ENCODE measurements at places on chromosomes 11 and 22.

- no peak for DNase-seq
These were observed 35.7 kb downstream of the LRRC32 start for GRCh38 chr11:76634886-76635285.

- DNase-seq, result no peak
These were observed 14.2 kb upstream of the APOBEC3A start for GRCh38 chr22:38943201-38943600.

DNA sequence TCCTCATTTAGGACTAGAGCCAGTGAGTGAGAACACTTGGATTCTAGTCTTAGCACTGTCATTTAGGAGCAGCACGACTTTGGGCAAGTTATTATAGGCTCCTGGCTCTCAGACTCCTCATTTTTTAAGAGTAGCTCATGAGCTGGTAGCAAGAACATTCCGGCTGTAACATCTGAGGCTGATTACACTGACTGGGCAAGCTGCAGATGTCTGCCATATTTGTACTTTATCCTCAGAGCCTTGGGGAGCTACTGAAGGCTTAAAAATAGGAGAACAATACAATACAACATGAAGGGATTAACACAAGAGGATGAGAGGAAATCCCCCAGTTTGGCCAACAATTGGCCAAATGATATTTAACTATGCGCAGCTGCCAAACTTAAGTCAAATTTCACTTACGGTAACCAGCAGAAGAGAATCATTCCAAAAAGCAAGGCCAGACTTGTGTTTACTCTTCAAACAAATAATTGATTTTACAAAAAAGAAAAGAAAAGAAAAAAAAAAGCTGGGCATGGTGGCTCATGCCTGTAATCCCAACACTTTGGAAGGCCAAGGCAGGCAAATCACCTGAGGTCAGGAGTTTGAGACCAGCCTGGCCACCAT is 113.1 kb upstream of the ARHGAP42 start:
- DNase-seq, result peak; percentile 17

DNA sequence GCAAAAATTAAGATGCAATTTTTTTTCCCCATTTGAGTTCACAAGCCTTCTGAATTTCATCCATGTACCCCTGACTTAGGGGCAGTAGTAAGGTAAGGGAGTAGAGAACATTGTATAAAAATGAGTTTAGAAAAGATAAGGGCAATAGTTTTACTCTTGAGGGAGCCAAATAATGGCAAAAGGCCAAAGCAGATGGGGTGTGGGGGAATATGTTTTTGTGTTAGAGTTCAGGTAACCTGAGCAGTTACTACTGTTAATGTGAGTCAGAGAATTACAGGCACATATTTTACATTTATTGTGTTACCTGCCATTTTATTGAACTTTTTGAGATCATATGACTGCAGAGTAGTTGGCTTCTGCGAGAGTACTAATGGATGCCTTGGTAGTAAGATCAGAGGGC is 3.1 kb downstream of the EED start:
- DNase-seq, result no peak

- DNase-seq, result peak; percentile 41
These were observed 47.1 kb downstream of the ADM start for GRCh38 chr11:10351765-10352641.

DNA sequence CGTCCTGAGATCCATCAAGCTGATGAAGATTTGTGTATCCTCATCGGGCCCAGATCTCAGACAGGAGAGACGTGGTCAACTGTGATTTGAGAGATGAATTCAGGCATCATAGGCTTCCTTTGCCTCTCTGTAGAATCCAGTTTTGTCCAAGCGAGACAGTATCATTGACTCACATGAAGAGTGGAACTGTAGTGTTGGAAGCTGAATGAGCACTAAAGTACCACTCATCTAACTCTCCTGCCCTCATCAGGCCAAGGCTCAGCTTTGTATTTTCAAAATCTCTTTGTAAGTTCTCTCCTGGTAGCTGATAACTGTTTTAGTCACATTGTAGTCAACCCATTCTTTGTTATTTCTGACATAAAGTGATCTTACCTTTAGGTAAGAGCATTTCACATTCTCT is 85.1 kb downstream of the KIRREL3 start:
- no peak for DNase-seq

DNA sequence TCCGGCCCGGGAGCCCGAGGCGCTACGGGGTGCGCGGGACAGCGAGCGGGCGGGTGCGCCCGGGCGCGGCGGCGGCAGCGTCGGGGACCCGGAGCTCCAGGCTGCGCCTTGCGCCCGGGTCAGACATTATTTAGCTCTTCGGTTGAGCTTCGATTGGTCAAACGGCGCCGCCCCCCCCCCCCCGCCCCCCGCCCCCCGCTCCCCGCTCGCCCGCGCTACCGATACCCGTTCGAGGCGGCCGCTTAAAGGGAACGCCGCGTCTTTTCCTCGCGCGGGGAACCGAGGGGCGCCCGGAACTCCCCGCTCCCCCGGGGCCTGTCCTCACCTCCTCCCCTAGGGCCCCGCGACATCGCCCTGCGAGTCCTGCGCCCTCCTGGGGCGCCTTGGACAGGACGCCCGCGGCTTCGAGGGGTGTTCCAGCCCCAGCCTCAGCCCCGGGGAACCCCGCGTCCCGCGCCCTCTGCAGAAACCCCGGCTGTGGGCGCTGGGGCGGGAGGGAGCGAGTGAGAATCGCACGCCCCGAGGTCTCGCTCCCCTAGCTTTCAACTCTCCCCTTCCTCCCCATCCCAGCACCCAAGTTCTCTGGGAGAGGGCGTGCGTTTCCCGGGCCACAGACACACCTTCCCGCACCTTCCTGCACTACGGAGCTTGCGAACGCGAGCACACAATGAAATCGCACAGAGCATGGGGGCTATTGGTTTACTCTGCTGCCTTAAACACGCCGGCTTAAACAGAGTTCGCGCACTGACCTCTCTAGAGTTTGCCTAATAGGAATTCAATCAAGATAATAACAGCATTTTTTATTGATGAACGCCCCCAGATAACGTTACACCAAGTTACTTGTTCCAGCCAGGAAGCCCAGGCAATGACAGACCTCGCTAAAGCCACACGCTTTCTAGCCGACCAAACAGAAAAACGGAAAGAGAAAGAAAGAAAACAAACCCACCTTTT is at the start of gene BDNF:
Gene BDNF, minus strand, starts transcription at position 105 of the 951 bp plus-strand sequence. CDS start 41,891 bp downstream, outside the sequence.
- no peak for DNase-seq

DNA sequence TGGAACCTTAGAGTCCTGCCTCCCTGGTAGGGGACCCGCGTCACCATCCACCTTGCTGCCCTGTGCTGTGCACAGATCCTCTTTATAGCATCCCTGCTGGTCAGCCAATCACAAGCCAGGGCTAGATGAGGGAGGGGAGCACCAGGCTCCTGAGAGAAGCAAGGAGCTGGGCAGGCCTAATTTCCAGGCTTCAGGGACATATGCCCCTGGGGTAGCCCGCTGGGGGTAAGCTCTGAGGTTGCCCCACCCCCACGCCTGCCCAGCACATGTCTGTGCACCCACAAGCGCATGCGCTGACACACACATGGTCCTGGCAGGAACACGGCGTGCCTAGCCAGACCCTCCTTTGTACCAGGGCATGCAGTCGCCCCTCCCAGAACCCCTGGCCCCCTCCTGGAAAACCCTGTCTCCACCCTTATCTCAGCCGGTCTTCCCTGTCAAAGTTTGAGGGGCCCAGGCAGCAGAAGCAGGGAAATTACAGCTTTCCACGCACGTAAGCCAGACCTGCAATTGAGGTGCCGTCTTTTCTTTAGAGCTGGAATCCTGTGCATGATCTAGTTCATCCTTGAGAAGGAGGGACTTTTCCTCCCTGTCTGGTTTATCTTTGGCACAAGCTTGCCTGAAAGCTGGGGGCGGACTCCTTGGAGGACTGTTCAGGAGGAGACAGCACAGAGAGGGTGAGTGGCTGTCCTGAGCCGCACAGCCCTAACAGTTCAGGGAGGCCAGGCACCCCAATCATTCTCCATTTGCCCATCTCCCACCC is 2.1 kb downstream of the SSTR3 start:
- no peak for DNase-seq

- DNase-seq, result no peak
These were observed 526 bp downstream of the TPST2 start for GRCh38 chr22:26589367-26589844.

- no peak for DNase-seq
These were observed at the start of gene SEC14L3 for GRCh38 chr22:30471616-30472318. Gene SEC14L3, minus strand, starts transcription at chr22:30472017. Its CDS starts 59 bp downstream, at chr22:30471958.

DNA sequence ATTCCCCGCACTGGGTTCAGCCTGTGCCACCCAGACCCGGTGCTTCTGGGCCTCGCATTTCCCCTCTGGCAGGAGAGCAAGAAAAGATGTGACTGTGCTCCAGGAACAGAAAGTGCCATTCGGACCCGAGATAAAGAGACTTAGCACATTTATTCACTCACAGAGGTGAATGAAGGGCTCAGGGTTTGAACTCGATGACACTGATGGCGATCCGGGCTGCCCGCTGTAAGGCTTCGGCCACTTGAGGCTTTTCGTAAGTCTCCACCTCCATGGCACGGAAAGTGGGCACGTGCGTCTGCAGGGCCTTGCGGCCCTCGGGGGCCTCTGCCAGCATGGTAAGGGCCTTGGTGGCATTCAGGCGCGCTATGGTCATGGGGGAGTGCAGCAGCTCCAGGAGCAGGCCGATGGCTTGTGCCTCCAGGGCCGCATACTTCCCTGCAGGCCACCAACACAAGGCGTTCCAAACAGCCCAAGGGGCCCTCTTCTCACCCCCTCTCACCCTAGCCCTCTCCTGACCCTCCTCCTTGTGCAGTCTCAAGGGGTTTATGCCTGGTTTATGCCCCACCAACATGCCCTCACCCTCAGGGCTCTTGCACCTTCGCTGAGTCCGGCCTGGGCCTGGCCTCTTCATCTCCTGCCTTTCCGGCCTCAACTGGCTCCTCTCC is 10.9 kb upstream of the GNAZ start:
- DNase-seq, result no peak

GRCh38 chr11:27842290-27842689 is 142.0 kb upstream of the BDNF start:
- no peak for DNase-seq

GRCh38 chr11:17694494-17695110 is 24.8 kb upstream of the MYOD1 start:
- DNase-seq, result no peak

- DNase-seq, result peak; percentile 32
These were observed 4.9 kb upstream of the CELSR1 start for GRCh38 chr22:46542011-46542985.

DNA sequence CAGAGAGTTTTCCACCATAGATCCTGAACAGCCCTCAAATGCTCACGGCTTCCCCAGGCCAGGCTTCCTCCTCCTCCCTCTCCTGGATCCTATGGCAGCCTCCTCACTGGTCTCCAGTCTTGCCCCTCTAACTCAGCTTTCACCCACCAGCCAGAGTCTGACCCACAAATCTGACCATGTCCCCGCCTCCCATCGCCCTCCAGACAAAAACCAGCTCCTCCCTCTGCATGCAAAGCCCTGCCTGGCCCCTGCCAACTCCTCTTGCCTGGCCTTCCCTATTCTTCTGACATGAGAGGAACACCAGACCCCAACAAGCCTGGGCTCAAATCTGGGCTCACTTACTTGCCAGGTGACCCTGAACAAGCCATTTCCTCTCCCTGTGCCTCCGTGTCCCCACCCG is 32.4 kb upstream of the PDE2A start:
- DNase-seq, result no peak

GRCh38 chr11:109552376-109552775 is 130.4 kb downstream of the C11orf87 start:
- DNase-seq, result no peak

- DNase-seq, result no peak
These were observed 614.9 kb upstream of the LRRC4C start for GRCh38 chr11:42074306-42074705.

- DNase-seq, result no peak
These were observed 532.8 kb downstream of the BRD1 start for GRCh38 chr22:49294656-49295464.

GRCh38 chr11:45926536-45927331 is 4.3 kb downstream of the LARGE2 start:
- DNase-seq, result no peak

GRCh38 chr11:45147891-45148675 is 1.6 kb downstream of the PRDM11 start:
- no peak for DNase-seq

GRCh38 chr11:73273222-73273895 is 1.2 kb downstream of the P2RY6 start:
- DNase-seq, result no peak

DNA sequence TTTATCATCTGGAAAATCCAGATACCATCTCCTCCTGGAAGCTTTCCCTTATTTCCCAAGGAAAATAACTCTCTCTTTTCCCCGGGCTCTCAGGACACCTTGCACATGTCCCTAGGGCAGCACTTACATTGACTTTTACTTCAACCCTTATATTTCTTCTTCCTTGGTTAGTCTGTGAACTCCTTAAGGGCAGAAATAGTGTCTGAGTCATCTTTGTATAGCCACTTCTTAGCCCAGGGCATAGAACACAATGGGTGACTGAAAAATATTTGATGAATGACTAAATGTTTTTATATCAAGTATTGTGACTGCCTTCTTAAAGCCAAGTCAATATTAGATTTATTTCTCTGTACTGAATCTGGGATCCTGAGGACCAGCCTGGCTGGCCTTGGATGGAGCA is 45.4 kb upstream of the MYOD1 start:
- no peak for DNase-seq

DNA sequence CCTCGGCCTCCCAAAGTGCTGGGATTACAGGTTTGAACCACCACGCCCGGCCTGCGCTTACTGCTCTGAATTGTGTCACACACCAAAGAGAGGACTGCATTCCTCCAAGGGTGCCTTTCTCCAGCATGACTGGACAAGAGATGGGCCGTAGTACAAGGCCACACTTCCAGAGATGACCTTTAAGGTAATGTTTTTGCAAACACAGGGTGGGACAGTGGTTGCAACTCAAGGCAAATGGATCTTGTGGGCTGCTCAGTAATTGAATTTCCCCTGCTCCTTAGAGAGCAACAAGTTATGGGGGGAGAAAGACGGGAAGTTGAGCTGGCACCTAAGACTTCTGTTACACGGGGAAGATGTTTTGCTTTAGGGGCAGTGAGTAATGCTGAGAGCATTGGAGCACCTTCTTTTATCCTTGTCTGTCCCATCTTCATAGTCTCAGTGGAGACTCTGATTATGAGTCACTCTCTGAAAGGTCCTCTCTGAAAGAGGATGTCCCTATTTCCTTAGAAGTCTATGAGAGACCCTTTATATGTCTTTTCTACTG is 66.3 kb downstream of the C11orf91 start:
- no peak for DNase-seq

GRCh38 chr11:116990811-116991210 is 107.4 kb downstream of the SIK3 start:
- DNase-seq, result no peak

DNA sequence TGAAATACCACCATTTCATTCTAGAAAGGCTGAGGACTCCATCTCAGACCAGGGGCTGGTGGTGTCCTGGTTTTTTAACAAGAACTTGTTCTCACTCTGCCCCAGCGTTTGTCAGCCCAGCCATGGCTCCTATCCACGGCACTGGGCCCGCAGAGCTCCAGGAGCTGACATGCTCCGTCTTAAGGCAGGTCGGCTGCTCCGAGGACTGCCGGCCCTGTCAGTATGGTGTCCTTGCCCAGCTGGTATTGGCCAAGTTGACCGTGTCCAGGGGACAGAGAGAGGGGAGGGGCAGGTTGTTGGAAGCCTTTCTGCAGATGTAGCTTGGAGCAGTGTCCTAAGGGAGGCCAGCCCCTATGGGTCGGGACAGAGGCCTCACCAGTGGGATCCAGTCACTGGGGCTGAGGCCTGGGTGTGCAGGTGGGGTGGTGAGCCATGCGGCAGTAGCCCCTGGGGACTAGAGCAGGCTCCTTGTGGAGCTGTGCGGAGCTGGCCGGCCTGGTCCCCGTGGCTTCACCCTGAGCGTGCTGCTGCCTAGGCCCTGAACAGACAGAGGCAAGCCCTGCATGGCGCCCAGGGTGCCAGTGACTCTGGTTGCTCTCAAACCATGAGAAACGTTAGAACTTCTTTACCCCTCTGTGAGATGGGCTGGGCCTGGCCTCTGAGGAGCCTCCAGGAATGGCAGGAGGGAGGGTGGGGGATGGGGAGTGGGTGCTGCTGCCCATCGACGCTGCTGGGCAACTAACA is 39.9 kb upstream of the KCNQ1OT1 start:
- no peak for DNase-seq
